D721Med (cell line): ENCODE measurements at places on chromosomes 7 and 10.
A peak's percentile ranks its signal among the peaks of the same experiment; 100 is the strongest.

GRCh38 chr10:34808801-34809745 is 6.0 kb downstream of the PARD3 start:
- DNase-seq, result no peak

GRCh38 chr7:121504482-121504881 is 108.4 kb upstream of the FAM3C start:
- DNase-seq, result no peak

DNA sequence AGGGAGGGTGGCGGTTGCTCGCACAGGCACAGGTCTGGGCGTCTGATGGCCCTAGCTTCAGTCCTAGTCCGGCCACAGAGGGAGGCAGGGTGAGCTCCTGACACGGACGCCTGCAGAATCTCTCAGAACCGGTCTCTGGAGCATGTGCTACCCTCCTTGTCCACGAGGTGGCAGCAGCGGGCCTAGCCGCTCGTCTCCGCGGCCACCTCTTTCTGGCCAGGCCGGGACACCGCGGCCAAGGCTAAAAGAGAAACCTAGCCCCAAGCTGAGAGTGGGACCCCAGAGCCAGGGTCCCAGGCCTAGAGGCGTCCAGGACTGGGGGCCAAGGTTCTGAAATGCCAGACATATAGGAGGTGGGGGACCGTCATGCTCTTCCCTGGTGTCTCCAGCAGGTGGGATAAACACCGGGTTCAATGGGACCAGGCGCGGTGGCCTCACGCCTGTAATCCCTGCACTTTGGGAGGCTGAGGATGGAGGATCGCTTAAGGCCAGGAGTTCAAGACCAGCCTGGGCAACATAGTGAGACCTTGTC is 3.2 kb upstream of the LAT2 start:
- peak; percentile 64 for DNase-seq

DNA sequence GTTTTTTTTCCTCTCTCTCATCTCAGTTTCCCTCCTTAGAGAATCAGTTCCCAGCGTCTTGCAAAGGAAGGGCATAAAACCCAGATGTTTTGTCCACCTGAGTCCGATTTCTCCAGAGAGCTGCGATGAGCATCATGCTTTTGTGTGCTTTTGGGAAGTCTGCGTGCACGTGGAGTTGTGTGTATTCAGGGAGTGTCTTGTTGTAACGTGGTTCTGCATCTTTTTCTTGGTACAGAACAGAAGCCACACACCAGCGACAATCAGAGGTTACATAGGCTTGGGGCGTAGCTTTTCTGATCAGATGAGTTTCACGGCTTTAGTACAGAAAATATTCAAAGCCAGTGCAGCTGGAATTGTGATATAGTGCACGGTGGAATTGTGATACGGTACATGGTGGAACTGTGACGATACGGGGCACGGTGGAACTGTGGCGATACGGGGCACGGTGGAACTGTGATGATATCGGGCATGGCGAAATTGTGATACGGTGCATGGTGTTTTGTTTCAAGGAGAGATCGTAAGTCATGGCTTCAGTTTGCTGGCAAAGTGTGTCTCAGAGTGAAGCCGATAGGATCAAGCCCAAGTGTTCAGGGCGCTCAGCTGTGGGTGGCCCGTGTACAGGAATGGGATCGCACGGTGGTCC is 32.8 kb downstream of the FOXK1 start:
- DNase-seq, result no peak

DNA sequence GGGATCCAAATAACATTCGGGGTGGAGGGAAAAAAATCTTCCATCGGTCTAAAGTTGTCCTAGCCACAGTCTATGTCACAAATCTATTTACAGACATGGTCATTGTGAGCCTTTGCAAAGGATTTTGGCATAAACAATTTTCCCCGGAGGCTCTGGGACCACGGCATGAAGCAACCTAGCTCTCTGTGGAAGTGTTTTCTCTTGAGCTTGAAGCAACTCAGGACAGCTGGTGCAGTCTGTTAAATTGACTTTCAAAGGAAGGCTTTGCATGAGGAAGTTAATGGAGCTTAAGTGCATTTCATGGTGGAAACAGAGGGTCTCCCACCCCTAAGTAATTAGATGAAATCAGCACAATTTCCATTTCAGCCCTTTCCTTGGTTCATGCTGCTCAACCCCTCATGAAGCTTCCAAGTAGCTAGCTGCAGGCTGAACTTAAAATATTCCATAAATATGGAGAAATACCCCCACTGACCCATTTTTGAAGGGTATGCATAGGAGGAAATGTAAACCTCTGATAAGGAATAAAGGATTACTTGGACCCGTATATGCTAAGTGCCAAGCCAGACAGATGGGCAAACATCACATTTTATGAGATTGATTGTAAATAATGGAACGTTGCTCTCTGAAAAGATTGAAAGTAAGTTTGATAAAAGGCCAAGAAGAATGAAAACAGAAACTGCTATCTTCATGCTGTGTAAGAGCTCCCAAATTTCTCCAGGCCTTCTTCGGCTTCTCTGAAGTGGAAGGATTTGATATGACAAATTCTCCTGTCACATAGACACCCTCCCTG is 39.9 kb downstream of the CCDC3 start:
- no peak for DNase-seq

- no peak for DNase-seq
Measured at GRCh38 chr10:29176845-29177832, 111.7 kb upstream of the LYZL1 start.

DNA sequence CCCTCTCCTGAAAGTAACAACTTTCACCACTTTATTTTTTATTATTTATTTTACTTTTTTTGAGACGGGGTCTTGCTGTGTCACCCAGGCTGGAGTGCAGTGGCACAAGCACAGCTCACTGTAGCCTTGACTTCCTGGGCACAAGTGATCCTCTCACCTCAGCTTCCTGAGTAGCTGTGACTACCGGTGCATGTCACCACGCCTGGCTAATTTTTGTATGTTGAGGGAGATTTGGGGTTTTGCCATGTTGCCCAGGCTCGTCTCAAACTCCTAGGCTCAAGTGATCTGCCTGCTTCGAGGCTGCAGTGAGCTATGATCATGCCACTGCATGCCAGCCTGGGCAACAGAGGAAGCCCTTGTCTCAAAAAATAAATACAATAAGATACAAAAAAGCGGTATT is 14.9 kb upstream of the SLIT1 start:
- no peak for DNase-seq

DNA sequence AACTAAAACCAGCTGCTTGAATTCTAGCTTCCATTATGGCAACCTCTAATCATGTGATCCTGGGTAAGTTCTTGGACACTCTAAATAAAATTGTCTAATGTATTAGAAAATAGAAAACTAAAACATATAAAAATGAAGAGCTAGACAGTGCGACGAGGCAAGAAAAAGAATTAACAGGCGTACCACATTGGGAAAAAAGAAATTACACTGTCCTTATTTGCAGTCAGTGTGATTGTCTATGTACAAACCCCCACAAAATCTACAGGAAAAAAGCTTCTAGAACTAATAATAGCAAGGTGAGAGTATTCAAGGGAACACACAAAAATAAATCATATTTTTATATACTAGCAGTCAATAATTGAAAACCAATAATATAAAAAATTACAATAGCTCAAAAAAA is 625.6 kb upstream of the MKI67 start:
- DNase-seq, result no peak

DNA sequence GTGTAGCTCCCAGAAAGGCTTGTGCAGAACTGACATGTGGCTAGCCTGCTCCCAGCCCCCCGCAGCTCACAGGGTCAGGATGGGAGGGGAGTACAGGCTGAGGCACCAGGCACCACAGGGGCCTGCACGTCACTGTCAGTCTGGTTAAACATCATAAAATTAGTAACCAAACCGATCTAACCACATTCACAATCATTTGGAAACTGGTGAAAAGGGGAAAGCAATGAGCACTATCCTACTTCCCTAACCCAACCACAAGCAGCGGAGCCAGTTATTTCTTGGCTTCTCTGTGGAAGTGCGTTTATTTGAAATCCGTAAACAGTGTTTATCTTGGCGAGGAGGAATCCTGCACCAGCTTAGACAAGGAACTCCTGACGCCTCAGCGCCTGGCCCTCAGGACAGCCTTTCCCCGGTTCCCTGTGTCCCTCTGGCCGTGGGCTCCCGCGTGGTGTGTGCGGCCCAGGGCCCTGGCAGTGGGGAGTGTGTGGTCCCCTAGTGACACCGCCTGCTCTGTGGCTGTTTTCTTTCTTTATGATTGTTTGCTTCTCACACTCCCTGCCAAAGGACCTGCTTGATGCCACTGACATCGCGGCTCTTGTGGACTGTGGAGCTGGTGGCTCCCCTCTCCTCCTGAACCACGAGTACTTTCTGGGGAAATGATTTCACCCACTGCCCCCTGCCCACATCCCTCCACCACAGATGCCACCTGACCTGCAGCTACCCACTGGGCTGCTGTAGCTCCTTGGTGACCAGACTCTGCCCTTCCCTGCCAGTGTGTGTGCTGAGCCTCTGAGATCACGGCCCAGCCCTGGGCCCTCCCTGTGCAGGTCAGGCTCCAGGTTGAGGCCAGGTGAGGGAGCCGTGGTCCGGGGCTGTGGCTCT is 38.0 kb downstream of the INPP5A start:
- DNase-seq, result no peak

- no peak for DNase-seq
Measured at GRCh38 chr10:128734161-128734560, 607.9 kb upstream of the MKI67 start.
